ENCODE measurements at places on chromosomes 3 and 15. TPM values are rescaled to one million over a fixed set of nuclear protein-coding genes. Genes with fewer than 3 reads are reported as not detected.

Gene SCG3
- not detected for total RNA-seq

Gene ZMYND10
- 1.0 TPM for total RNA-seq

GRCh38 chr15:34154725-34155204, 52.9 kb downstream of the PGBD4 start:
- H3K4me1 ChIP-seq, result peaks cover 10% of the 10 kb centered on the region
- no peaks in the 10 kb centered on the region for H3K27me3 ChIP-seq
- peak; percentile 32 for DNase-seq

- H3K4me3 ChIP-seq, result no peak overlapping the region
- no peaks in the 10 kb centered on the region for H3K36me3 ChIP-seq
- H3K4me1 ChIP-seq, result no peaks in the 10 kb centered on the region
- no peak overlapping the region for H3K27ac ChIP-seq
These were observed 29.9 kb upstream of the ALDH1A2 start for GRCh38 chr15:58095415-58095814.

Gene OR5AC2
- total RNA-seq, result not detected

- H3K27me3 ChIP-seq, result peaks cover 2% of the 10 kb centered on the region
- DNase-seq, result peak; percentile 92
- H3K27ac ChIP-seq, result no peak overlapping the region
These were observed 23.4 kb downstream of the FOXL2 start for GRCh38 chr3:138923531-138923994.

- no peaks in the 10 kb centered on the region for H3K27me3 ChIP-seq
- peaks cover 38% of the 10 kb centered on the region for H3K4me1 ChIP-seq
- peak; percentile 95 for DNase-seq
- H3K36me3 ChIP-seq, result peaks cover 46% of the 10 kb centered on the region
These were observed 27.6 kb downstream of the ZNF589 start for GRCh38 chr3:48268381-48268935.

- H3K27ac ChIP-seq, result no peak overlapping the region
- H3K4me3 ChIP-seq, result no peak overlapping the region
- peaks cover 7% of the 10 kb centered on the region for H3K27me3 ChIP-seq
- no peaks in the 10 kb centered on the region for H3K4me1 ChIP-seq
- H3K36me3 ChIP-seq, result no peaks in the 10 kb centered on the region
- DNase-seq, result no peak
These were observed 255.1 kb downstream of the MEIS2 start for GRCh38 chr15:36845270-36845669.

DNA sequence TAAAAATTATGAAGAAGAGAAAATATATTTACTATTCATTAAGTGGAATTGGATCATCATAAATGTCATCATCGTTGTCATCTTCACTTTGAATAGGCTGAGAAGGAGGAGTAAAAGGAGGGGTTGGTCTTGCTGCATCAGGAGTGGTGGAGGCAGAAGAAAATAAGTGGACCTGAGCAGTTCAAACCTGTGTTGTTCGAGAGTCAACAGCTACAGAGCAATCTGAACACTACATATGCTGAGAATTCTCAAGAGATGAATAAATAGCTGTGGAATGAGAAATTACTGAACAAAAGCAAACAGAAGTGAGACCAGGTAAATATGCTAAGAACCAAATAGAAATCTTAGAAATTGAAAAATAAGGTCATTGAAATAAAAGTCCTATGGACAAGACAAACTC, 32.3 kb upstream of the CCK start:
- peaks cover 5% of the 10 kb centered on the region for H3K27me3 ChIP-seq
- H3K4me1 ChIP-seq, result peaks cover 3% of the 10 kb centered on the region
- DNase-seq, result no peak
- H3K4me3 ChIP-seq, result no peak overlapping the region

DNA sequence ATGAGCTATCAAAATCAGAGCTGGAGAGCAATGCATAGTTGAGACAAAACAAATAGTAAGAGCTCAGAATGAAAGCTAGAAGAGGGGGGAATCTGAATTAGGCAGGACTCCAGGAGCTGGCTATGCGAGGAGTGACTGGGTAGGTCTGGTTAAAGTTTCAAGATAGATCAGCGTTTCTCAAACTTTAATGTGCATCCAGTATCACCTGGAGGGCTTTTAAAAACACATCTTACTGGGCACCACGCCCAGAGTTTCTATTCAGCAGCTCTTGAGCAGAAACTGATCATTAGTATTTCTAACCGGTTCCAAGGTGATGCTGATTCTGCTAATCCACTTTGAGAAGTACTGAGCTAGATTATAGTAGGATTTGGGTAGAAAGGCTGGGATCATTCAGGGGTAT, 96.2 kb upstream of the ACP3 start:
- DNase-seq, result no peak
- H3K27ac ChIP-seq, result no peak overlapping the region
- H3K36me3 ChIP-seq, result no peaks in the 10 kb centered on the region
- no peak overlapping the region for H3K4me3 ChIP-seq

DNA sequence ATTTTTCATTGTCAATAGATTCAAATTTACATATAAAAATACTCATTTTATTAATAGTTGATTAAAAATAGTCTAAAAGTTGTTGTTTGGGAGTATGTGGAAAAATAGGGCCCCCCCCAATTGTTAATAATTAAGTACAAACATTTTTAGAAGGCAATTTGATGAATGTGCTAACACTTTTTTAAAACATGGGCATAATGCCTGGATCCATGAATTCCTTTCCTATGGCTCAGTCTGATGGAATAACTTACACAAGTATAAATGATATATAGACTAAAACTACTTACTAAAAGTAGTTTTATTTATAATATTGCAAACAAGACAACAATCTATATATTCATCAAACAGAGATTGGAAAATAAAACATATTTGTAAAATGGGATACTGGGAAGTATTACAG, 247.2 kb upstream of the LRRN1 start:
- no peak overlapping the region for H3K27ac ChIP-seq
- no peak overlapping the region for H3K4me3 ChIP-seq
- H3K4me1 ChIP-seq, result no peaks in the 10 kb centered on the region
- no peaks in the 10 kb centered on the region for H3K27me3 ChIP-seq
- no peak for DNase-seq

Gene CAMKV
- total RNA-seq, result 1.1 TPM

Gene CHRNA7
- total RNA-seq, result not detected

Gene GXYLT2
- 0.07 TPM for total RNA-seq

GRCh38 chr3:13338231-13338630, 81.9 kb downstream of the NUP210 start:
- H3K4me1 ChIP-seq, result no peaks in the 10 kb centered on the region
- peak overlapping the region; percentile 64 for H3K27ac ChIP-seq
- peaks cover 58% of the 10 kb centered on the region for H3K36me3 ChIP-seq
- no peak overlapping the region for H3K4me3 ChIP-seq
- no peak for DNase-seq

DNA sequence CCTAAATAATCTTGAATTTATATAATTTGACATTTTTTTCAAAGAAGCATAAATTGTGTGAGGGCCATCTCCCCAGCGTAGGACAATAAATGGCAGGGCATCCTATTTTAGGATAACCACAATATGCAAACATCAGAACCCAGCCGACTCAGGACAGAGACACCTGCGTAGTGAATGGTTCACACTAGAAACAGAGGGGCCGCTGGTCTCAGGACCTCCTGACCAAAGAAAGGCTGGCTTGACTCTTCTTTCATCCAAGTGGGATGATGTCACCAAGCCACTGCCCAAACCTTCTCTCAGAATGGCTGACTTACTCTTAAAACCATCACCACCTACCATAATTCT, 162.1 kb downstream of the FOXP1 start:
- H3K4me1 ChIP-seq, result peaks cover 97% of the 10 kb centered on the region
- no peaks in the 10 kb centered on the region for H3K27me3 ChIP-seq
- H3K36me3 ChIP-seq, result peaks cover 23% of the 10 kb centered on the region
- DNase-seq, result no peak

- H3K27ac ChIP-seq, result no peak overlapping the region
- H3K4me1 ChIP-seq, result no peaks in the 10 kb centered on the region
- no peak overlapping the region for H3K4me3 ChIP-seq
These were observed 57.1 kb upstream of the TLE3 start for GRCh38 chr15:70154718-70155347.

GRCh38 chr3:195197765-195198425, 73.1 kb downstream of the XXYLT1 start:
- H3K36me3 ChIP-seq, result peaks cover 3% of the 10 kb centered on the region
- H3K27me3 ChIP-seq, result no peaks in the 10 kb centered on the region
- no peak overlapping the region for H3K4me3 ChIP-seq
- H3K4me1 ChIP-seq, result peaks cover 21% of the 10 kb centered on the region
- H3K27ac ChIP-seq, result no peak overlapping the region
- DNase-seq, result no peak

DNA sequence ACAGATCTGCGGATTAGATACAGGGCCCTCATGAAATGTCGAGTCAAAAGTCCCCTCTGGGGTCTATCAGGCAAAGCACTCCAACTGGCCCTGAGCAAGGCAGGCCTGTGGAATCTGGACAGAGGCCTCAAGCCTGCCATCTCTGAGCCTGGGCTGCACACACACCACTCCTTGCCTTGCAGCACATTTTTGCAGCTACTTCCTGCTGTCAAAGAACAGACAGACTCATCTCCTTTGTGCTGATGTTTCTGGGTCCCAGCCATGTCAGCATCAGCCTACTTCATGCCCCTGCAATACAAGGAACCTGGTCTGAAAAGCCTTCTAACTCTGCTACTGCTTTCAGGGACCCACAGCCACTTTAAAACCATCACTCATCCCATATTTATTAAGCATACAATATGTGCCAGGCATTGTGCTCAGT, 60.6 kb upstream of the IL12A start:
- H3K4me1 ChIP-seq, result peaks cover 4% of the 10 kb centered on the region
- no peaks in the 10 kb centered on the region for H3K27me3 ChIP-seq
- no peak overlapping the region for H3K4me3 ChIP-seq

GRCh38 chr15:97881346-97881965, 79.0 kb upstream of the ARRDC4 start:
- no peaks in the 10 kb centered on the region for H3K4me1 ChIP-seq
- no peaks in the 10 kb centered on the region for H3K36me3 ChIP-seq
- H3K4me3 ChIP-seq, result no peak overlapping the region
- no peak for DNase-seq
- peaks cover 14% of the 10 kb centered on the region for H3K27me3 ChIP-seq
